ENCODE measurements at places on chromosomes 12 and 14. TPM values are rescaled to one million over a fixed set of nuclear protein-coding genes. Genes with fewer than 3 reads are reported as not detected.

DNA sequence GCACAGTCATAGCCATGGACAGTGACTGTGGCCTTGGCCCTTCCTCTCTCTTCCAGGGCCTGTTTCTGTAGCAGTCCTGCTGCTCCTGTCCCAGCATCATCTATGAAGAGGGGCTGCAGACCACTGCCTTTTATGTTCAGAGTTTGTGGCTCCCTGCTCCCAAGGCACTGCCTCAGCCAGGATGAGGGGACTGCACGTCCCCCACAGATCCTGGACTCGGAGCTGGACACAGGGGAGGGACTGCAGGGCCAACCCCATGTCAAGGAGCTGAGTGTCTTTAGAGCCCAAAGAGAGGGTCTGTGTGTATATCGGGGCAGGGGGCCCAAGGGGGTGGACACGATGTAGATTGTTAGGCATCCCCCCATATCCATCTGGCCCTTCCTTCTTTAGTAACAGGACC, 60.6 kb upstream of the DIO3 start:
- H3K27me3 ChIP-seq, result no peaks in the 10 kb centered on the region
- H3K4me3 ChIP-seq, result no peak overlapping the region
- H3K27ac ChIP-seq, result no peak overlapping the region
- no peaks in the 10 kb centered on the region for H3K4me1 ChIP-seq
- H3K36me3 ChIP-seq, result no peaks in the 10 kb centered on the region

GRCh38 chr14:32087173-32087861, 10.2 kb downstream of the ARHGAP5 start:
- H3K4me3 ChIP-seq, result no peak overlapping the region
- H3K36me3 ChIP-seq, result no peaks in the 10 kb centered on the region
- H3K27ac ChIP-seq, result no peak overlapping the region
- H3K4me1 ChIP-seq, result peaks cover 9% of the 10 kb centered on the region

GRCh38 chr12:57262126-57262822, 11.3 kb upstream of the STAC3 start:
- H3K36me3 ChIP-seq, result peaks cover 75% of the 10 kb centered on the region
- H3K27ac ChIP-seq, result no peak overlapping the region
- no peak overlapping the region for H3K4me3 ChIP-seq
- no peaks in the 10 kb centered on the region for H3K27me3 ChIP-seq

DNA sequence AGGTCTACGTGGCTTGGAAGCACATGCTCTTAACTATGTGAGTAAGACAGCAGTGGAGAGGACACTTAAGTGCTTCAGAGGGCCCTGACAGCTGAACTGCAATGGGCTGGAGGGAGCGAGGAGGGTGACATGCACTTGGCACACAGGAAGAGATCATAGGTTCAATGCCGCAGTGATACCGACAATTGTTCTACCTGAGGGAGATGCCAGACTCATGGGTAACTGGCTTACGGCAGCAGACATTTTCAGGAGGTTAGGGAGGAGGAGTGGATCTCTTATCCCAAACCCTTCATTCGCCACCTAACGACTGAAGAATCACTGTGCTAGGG, 68.4 kb downstream of the NTF3 start:
- DNase-seq, result no peak
- no peak overlapping the region for H3K27ac ChIP-seq
- H3K4me1 ChIP-seq, result no peaks in the 10 kb centered on the region

GRCh38 chr14:30355431-30355913, 203.5 kb upstream of the G2E3 start:
- H3K27ac ChIP-seq, result no peak overlapping the region
- no peaks in the 10 kb centered on the region for H3K4me1 ChIP-seq
- no peaks in the 10 kb centered on the region for H3K36me3 ChIP-seq
- DNase-seq, result no peak
- no peaks in the 10 kb centered on the region for H3K27me3 ChIP-seq

- no peak for DNase-seq
- no peaks in the 10 kb centered on the region for H3K4me1 ChIP-seq
- H3K27ac ChIP-seq, result no peak overlapping the region
- no peaks in the 10 kb centered on the region for H3K36me3 ChIP-seq
- no peak overlapping the region for H3K4me3 ChIP-seq
Measured at GRCh38 chr14:98700748-98701147, 571.2 kb downstream of the BCL11B start.

Gene GTF2A1
- total RNA-seq, result 24.0 TPM

Gene SLC25A47
- not detected for total RNA-seq

Gene KIF26A
- total RNA-seq, result 5.9 TPM

GRCh38 chr14:93128725-93129459, 13.2 kb upstream of the ITPK1 start:
- no peaks in the 10 kb centered on the region for H3K36me3 ChIP-seq
- DNase-seq, result no peak
- H3K4me1 ChIP-seq, result peaks cover 11% of the 10 kb centered on the region
- no peak overlapping the region for H3K4me3 ChIP-seq

Gene GARIN6
- total RNA-seq, result not detected

Gene SEL1L
- total RNA-seq, result 108 TPM

Gene TMEM132D
- 1.0 TPM for total RNA-seq

DNA sequence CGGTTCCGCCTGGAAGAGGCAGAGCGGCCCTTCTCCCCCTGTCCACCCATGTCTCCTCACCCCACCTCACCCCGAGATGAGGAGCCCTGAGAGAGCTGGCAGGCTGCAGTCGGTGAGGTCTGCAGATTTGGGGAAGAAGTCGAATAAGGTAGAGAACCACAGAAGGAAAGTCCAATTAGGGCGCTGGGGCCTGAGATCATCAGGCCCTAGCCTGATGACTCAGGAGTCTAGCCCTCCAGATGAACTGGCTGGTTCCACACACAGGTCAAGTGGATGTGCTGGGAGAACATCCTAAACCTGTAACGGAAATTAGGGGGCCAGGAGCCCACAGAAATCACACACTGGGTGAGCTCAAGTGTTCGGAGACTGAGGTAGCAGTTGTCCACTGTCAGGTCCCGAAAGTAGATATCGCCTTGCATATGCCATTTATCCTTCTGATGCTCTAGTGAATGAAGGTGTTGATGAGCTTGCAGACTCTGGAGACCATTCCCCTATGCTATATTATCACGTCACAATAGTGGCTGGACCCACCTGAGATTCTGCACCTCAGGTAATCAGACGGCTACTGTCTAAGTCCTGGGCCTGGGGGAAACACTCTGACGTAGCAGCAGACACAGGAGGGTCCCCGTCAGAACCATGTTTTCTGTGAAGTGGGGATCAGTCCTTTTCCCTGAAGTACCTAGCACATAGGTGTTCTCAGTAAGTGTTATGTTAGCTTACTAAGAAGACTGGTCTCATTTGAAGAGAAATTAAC, 886 bp upstream of the METTL17 start:
- H3K27me3 ChIP-seq, result no peaks in the 10 kb centered on the region
- H3K4me3 ChIP-seq, result peak overlapping the region; percentile 91
- H3K27ac ChIP-seq, result peak overlapping the region; percentile 84
- H3K36me3 ChIP-seq, result peaks cover 26% of the 10 kb centered on the region
- DNase-seq, result no peak

Gene ASCL4
- total RNA-seq, result not detected

Gene CLEC14A
- total RNA-seq, result 87.6 TPM

DNA sequence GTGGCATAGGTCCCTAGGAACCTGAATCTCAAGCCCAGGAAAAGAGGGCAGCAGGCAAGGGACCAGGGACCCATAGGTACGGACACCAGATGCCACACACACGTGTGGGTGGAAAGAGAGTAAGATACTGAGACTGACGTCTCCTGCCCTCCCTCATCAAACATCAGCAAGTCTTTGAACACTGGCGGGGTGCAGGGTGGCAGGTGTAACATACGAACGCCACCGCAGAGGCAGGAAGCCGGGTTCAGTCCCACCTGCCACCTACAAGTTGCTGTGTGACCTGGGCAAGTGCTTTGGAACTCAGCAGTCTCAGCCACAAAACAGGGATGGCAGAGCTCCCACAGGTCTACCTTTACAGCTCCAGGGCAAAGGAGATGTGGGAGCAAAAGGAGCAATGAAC, 11.1 kb downstream of the ACTN1 start:
- H3K27ac ChIP-seq, result no peak overlapping the region
- no peaks in the 10 kb centered on the region for H3K27me3 ChIP-seq
- peaks cover 57% of the 10 kb centered on the region for H3K4me1 ChIP-seq

DNA sequence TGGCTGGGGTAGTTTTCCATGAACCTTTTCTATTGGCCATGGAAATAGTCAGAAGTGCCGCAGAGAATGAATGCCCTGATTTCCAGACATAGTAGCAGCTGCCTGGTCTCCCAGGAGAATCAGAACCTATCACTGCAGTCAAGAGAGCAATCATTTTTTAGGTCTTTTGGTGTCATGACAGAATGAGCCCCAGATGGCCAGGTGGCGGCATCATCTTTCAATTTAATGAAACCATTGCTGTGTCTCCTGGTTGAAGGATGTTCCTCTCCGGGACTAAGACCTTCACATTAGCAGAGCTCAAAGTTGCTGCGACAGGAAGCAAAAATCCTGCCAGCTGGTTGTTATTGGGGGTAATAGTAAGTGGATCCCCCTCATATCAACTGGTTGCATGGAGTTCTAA, 18.8 kb downstream of the TNFAIP2 start:
- no peaks in the 10 kb centered on the region for H3K36me3 ChIP-seq
- no peak overlapping the region for H3K27ac ChIP-seq
- H3K4me1 ChIP-seq, result no peaks in the 10 kb centered on the region
- no peak for DNase-seq
- no peak overlapping the region for H3K4me3 ChIP-seq

DNA sequence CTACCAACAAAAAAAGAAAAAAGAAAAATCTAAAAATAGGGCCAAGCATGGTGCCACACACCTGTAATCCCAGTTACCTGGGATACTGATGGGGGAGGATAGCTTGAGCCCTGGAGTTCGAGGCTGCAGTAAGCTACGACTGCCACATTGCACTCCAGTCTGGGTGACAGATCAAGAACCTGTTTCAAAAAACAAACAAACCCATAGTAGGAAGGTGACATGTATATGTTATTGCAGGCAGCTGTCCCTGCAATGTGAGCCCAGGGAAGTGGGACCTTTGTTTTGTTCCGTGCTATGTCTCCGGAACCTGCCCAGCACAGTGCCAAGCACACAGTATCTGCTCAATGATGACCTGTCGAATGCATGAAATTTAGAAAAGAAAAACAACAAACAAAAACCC, 37.2 kb upstream of the YY1 start:
- no peaks in the 10 kb centered on the region for H3K27me3 ChIP-seq
- H3K4me1 ChIP-seq, result no peaks in the 10 kb centered on the region
- no peak overlapping the region for H3K27ac ChIP-seq
- no peak overlapping the region for H3K4me3 ChIP-seq
- H3K36me3 ChIP-seq, result no peaks in the 10 kb centered on the region
- DNase-seq, result no peak

GRCh38 chr14:90613453-90613852, 202.8 kb downstream of the TTC7B start:
- H3K27me3 ChIP-seq, result no peaks in the 10 kb centered on the region
- DNase-seq, result no peak
- no peak overlapping the region for H3K27ac ChIP-seq
- peaks cover 23% of the 10 kb centered on the region for H3K4me1 ChIP-seq

- no peaks in the 10 kb centered on the region for H3K4me1 ChIP-seq
- H3K27me3 ChIP-seq, result no peaks in the 10 kb centered on the region
- no peak overlapping the region for H3K27ac ChIP-seq
- no peaks in the 10 kb centered on the region for H3K36me3 ChIP-seq
- no peak for DNase-seq
Measured at GRCh38 chr12:10557329-10557728, 51.6 kb downstream of the EIF2S3B start.

DNA sequence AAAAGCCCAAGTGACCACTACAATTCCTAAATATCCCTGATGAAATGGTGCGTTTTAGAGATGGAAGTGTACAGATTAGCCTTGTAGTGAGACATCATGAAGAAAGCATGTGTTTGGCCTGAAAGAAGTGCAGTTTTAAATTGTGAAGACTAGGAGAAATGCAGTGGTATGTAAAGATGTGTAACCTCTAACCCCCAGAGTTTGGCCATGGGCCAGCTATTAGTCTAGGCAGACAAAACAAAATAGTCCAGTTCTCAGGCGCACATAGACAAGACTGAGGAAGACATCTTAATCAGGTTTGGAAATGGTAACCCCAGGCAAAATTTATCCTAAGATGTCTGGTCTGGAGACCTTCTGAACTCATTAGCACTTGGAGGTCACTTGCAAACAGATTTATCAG, 23.4 kb downstream of the WBP11 start:
- no peaks in the 10 kb centered on the region for H3K27me3 ChIP-seq
- no peaks in the 10 kb centered on the region for H3K36me3 ChIP-seq
- H3K4me1 ChIP-seq, result peaks cover 13% of the 10 kb centered on the region
- no peak for DNase-seq

GRCh38 chr14:49546766-49547165, 39.4 kb downstream of the RPS29 start:
- H3K4me1 ChIP-seq, result no peaks in the 10 kb centered on the region
- H3K36me3 ChIP-seq, result no peaks in the 10 kb centered on the region
- DNase-seq, result no peak
- no peak overlapping the region for H3K4me3 ChIP-seq
- no peaks in the 10 kb centered on the region for H3K27me3 ChIP-seq
- no peak overlapping the region for H3K27ac ChIP-seq

DNA sequence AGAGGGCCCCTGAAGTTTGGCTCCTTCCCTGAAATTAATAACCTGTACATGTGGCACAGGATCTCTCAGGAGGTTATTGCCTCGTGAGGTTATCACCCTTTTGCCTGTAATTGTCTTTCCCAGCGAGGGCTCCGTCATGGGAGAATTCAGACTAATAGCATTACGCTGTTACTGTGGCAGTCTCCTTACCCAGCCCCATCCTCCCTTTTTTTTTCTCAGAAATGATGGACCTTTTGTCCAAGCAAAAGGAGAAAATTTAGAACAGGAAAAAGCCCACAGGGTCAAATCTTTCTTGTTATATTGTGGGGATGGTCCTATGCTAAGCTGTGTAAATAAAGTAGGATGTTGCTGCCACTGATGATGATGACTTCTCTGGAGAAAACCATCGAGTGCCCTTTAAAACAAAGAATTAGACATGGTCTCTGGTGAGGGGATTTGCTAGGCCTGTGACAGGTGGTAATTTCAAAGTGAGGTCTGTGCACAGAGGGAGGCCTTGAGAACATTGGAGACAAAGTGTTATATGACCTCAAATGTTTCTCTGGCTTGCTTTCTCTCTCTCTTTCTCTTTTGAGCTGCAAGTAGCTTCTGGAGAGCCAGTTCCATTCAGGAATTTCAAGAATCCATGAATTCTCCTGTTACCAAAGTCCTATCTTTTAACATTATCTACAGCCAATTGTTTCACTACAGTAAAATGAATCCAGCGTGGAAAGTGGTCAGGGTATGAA, 357.2 kb downstream of the BMP4 start:
- no peak overlapping the region for H3K4me3 ChIP-seq
- no peaks in the 10 kb centered on the region for H3K36me3 ChIP-seq
- no peak overlapping the region for H3K27ac ChIP-seq
- no peak for DNase-seq
- H3K27me3 ChIP-seq, result no peaks in the 10 kb centered on the region

DNA sequence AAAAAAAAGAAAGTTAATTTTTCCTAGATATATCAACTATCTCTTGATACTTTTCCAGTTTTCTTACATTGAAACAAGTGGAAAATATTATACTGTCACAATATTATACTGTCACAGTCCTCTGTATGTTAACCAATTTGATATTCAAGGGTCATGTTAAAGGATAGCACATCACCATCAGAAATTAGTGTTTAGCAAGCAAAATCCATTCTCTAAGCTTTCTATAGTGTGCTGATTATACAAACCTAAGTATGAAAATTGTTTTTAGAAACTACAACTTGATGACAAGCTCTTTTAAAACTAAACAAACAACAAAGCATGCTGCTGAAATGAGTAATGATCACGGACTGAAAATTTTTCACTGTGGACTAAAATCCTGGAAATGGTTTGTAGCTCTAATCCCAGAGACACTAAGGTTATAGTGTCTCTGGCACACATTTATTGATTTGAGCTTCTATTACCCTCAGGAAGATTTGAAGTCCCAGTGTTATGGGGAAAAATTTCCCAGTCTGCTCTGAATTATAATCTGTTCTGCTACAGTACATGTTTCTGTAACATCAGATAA, 9.7 kb downstream of the SPTSSA start:
- H3K4me3 ChIP-seq, result no peak overlapping the region
- no peak overlapping the region for H3K27ac ChIP-seq
- H3K27me3 ChIP-seq, result no peaks in the 10 kb centered on the region
- no peaks in the 10 kb centered on the region for H3K4me1 ChIP-seq
- no peak for DNase-seq

Gene TBC1D30
- 14.8 TPM for total RNA-seq
